Adrenal gland (tissue), 19 donors: ENCODE measurements at places on chromosomes 13 and 19.
A peak's percentile ranks its signal among the peaks of the same experiment; 100 is the strongest.

DNA sequence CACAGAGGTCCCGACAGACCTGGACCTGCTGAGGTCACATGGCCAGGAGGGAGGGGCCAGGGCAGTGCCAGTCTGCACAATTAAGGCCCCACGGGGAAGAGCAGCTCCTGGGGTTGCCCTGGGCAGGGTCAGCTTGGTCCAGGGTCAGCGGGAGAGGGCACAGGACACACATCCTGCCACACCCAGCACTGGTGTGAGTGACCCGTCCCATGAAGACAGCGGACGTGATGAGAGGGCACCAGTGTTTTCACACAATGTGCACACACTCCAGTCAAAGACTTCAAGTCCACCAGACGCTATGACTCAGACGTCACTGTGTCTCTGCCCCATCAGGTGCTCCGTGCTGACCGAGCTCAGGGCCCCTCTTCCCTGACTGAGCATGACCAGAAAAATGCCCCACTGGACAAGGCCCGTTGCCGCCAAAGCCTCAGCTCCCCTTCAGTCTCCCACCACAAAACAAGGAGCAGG, 4.2 kb downstream of the TMEM259 start:
- DNase-seq, result peak; percentile 66

DNA sequence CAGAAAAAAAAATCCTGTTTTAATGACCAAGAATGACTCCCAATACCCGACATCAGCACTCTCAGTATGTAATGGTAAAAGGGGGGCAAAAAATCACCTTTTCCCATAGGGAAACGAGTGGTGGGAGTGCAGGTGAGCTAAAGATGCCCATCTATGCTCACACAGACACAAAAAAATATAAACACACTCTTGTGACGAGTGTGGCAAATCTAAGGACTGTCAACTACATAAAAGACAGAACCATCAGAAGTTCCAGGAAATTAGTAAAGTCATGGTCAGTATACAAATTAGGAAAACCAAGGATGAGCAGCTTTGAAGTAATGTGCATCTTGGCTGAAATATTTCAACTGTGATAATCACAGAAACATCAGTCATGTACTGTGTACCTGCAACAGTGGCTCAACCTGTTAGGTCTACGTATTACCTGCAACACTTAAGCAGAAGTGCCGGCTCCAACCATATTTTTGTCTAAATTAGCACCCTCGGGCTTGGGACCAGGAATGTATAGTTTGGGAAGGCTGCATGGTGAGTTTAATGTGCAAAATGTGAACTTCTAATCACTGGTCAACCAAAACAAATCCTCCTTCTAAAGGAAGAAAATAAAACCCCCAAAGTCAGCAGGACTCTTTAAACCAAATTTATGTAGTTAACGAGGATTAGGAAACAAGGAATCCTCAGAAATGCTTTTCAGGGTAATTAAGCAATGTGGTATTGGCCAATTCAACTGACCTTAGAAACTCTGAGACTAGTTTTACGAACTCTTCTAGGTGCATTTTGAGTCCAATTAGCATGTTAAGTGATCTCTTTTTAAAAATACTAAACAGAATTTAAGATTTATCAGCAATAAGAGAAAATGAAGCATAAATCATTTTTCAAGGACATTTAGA, 24.3 kb downstream of the ANKRD10 start:
- DNase-seq, result no peak

GRCh38 chr19:12113121-12113520, 27.0 kb downstream of the ZNF20 start:
- no peak for DNase-seq

GRCh38 chr19:53504885-53505284, 33.1 kb upstream of the ZNF331 start:
- DNase-seq, result peak; percentile 27

DNA sequence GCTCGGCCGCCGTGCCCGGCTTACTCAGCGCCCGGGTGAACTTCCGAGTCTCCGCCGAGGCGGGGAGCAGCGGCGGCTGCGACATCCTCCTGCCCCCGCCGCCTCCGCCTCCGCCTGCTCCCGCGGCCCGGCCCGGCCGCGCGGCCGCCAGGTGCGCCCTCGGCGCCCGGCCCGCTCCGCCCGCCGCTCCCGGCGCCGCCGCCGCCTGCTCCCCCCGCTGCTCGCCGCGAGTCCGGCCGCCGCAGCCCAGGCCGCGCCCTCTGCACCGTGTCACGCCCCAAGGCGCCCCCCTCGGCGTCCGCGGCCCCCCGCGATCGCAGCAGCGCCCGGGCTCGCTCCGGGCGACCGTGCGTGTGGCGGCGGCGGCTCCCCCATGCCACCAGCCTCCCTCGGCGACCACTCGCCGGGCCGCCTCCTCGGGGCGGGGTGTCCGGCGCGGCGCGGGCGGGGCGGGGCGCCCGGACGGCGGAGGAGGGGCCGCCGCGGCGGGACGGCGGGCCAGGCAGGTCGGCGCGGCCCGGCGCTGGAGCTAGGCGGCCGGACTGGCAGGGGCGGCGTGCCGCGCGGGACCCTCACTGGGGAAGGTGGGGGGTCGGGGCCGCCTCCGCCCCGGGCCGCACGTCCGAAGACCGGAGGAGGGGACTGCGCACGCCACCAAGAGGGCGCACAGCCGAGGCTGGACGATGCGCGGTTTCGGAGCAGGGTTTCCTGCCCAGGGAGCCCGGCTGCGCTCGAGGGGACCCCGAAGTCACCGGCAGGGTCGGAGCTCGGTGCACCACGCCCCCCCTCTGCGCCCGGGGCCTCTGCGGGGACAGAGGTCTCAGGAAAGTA, 108.6 kb upstream of the DOCK9 start:
- peak; percentile 58 for DNase-seq
